Foreskin fibroblast (primary cell): ENCODE measurements at places on chromosomes 12 and 14.
A peak's percentile ranks its signal among the peaks of the same experiment; 100 is the strongest.

DNA sequence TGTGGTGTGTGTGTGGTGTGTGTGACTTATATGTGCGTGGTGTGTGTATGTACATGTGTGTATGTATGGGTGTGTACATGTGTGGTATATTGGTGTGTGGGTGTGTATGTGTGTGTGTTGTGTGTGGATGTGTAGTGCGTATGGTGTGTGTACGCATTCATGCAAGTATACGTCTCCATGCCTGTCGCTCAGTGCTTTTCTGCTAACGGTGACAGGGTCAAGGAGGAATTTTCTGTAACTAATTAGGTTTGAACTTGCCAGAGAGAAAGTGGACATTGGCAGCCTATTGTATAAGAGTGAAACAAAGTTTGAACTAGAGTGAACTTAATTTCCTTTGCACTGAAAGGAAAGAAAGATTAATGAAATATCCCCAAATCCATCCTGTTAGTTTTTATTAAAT is 120.9 kb upstream of the GSC start:
- DNase-seq, result peak; percentile 2

DNA sequence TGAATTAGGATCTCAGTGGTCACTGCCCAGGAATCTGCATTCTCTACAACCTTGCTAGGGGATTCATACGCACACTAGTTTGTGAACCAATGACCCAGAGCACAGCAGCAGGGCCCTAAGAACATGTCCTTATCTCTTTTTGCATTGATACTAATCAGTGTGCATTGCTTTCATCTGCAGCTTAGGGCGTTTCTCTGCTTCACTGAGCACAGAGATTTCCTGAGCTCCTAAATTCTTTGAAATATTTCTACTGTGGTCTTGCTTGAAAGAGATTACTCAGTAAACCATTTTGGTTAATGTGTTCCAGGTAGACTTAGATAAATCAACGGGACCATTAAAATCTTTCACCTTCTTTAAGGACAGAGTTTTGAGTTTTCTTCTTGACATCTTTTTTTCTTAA is 351.3 kb upstream of the KITLG start:
- no peak for DNase-seq

DNA sequence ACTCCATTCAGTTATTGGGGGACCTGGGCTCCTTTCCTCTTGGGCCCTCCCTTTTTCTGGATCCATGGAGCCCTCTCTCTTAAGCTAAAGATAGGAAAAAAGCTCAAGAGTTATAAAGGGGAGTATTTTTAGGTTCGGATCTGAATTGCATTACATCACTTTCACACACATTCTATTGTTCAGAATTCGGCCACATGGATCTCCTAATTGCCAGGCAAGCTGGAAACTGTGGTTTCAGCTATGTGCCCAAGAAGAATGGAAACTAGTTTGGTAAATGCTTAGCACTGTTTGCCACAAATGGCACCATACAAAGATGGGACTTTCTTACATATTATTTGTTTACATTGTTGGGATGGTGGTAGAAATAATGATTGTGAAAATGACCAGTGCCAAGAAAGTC is 145.6 kb downstream of the LRIG3 start:
- DNase-seq, result no peak

DNA sequence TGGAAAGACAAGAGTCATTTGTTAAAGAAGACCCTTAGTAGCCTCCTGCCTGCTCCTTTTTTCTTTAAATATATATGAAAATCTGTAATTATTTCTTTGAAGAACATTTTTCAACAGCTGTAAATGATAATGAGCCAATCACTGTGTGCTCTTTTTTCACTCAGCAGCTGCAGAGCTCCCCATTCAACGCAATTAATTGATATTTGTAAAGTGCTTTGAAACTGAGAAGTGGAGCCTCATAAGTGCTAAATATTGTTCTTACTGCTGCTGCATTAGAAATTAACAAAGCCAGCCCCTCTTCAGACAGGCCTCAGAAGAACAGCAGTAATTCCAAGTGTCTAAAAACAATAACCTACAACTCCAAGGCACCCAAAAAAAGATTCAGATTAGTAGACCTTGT is 224.3 kb downstream of the GXYLT1 start:
- no peak for DNase-seq

- DNase-seq, result peak; percentile 39
Observed at GRCh38 chr14:104130974-104131651, 7.3 kb upstream of the KIF26A start.

DNA sequence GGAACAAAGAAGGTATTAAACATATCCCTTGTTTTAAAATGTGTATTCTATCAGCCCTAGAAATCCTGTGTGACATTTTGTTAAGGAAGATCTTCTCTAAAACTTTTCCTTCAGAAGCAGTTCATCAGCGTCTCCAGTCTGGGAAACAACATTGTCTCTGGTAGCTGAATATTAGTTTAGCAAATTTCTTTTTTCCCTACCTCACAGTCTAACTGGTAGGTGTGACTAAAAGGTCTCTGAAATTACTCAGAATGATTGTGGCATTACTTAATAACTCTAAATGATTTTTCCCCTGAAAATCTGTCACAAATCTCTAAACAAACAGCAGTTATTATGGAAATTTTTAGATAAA is 1044.8 kb downstream of the FLRT2 start:
- no peak for DNase-seq

DNA sequence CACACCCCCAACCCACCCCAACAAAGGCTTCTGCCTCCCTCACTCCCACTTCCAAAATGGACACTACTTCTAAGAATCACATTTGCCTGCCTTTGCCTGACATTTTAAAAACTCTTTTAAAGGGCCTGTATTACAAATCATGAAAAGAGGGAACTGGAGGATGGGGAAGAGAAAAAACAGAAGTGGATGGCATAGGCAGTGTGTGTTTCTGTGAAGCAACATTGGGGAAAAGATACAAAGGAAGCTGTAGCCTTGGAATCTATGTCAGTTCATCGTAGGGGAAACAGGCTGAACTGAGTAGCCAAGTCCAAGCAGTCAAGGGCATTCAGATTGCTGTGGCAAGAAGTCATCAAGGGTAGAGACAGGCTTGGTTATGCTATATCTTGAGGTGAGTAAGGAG is 273.9 kb downstream of the BTG1 start:
- DNase-seq, result no peak

- no peak for DNase-seq
Observed at GRCh38 chr14:73567358-73567757, 1.7 kb upstream of the ACOT2 start.

DNA sequence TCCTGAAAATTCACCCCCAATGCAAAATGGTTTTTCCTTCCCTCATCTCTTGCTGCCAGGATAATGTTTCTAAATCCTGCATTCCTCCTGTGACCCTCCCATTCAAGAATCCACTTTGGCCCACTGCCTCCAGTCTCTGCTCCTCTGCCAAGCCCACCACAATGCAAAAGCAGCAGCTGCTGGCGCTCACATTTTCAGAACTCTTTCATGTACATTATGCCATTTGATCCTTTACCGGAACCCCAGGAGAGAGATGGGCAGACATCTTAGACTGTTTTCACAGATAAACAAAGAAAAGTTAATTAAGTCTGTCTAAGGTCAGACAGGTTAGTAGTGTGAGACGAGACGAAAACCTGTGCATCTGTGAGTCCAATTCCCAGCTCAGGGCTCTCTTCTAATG is 12.9 kb downstream of the LRIG3 start:
- DNase-seq, result no peak

- peak; percentile 71 for DNase-seq
Observed at GRCh38 chr14:32078023-32078857, 1.1 kb downstream of the ARHGAP5 start.

- no peak for DNase-seq
Observed at GRCh38 chr12:40034156-40034555, 71.7 kb downstream of the SLC2A13 start.

- no peak for DNase-seq
Observed at GRCh38 chr14:85191986-85192385, 338.0 kb upstream of the FLRT2 start.

GRCh38 chr12:26164118-26164517 is 31.3 kb upstream of the SSPN start:
- DNase-seq, result no peak

DNA sequence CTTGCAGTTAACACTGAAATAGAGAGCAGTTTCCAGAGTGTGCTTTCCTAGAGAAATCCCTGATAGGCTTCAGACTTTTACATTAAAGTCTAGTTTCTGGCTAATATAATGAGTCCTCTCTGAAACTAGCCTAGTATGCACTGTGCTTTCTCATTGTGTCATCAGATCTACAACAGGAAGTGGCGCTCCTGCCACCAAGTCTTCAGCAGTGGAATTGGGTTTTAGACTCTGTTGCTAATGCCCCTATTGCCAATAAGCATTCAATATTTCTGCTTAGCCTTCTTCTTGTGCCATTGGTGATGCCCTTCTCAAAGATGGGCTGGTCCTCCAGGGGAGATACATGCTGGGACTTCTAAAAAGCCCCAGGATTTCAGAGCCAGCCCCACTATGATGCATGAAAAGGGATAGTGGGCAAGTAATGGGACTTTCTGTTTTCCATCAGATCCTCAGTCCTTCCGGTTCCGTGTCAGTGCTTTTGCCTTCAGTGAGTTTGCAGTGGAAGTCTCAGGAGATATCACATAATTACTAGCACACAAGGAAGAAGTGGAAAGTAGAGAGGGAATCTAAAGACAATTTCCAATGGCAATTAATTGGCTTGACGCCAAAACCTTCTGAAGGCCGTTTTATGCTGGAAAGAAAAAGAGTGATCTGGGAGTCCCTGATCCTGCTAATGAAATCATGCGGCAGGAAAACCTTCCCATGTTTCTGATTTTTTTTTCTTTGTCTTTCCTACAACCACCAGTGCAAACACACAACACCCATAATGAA is 50.0 kb downstream of the SSPN start:
- no peak for DNase-seq

GRCh38 chr12:89984846-89985245 is 276.2 kb upstream of the ATP2B1 start:
- no peak for DNase-seq

GRCh38 chr12:71610031-71610795 is 53.4 kb downstream of the ZFC3H1 start:
- no peak for DNase-seq

GRCh38 chr12:25001311-25001710 is 52.4 kb upstream of the BCAT1 start:
- DNase-seq, result no peak

DNA sequence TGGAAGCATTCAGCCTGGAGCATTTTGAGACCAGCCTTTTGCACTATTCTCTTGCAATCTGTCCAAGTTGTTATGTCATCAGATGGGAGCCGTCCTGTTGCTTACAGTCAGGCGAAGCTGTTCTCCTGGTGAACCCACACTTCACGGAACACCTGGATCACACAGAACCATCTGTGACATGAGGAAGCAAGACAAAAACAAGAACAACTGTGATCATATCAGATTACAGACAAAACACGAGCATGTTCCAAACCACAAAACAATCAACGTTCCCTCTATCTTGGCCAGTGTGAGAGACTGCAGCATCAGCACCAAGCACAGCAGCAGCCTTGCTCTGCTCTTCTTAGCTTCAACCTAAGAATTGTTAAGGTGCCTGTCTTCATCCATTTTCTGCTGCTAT is 180.5 kb upstream of the SFSWAP start:
- no peak for DNase-seq

DNA sequence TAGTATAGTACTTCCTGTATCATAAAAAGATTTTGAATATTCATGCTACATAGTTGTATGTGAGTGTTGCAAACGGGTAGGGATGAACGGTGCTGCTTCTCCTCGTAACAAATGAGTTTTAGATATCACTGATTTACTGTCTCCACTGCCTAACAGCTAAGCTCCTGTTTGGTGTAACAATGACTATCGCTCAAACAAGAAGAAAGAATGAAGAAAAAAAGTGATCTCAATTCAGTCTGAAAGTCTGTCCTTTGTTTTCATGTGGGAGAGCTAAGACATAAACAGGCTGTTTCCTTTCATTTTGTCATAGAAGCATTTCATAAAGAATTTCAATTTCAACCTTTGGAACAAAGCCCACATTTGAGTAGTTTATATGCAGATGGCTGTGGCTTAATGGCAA is 26.1 kb upstream of the RTRAF start:
- no peak for DNase-seq

DNA sequence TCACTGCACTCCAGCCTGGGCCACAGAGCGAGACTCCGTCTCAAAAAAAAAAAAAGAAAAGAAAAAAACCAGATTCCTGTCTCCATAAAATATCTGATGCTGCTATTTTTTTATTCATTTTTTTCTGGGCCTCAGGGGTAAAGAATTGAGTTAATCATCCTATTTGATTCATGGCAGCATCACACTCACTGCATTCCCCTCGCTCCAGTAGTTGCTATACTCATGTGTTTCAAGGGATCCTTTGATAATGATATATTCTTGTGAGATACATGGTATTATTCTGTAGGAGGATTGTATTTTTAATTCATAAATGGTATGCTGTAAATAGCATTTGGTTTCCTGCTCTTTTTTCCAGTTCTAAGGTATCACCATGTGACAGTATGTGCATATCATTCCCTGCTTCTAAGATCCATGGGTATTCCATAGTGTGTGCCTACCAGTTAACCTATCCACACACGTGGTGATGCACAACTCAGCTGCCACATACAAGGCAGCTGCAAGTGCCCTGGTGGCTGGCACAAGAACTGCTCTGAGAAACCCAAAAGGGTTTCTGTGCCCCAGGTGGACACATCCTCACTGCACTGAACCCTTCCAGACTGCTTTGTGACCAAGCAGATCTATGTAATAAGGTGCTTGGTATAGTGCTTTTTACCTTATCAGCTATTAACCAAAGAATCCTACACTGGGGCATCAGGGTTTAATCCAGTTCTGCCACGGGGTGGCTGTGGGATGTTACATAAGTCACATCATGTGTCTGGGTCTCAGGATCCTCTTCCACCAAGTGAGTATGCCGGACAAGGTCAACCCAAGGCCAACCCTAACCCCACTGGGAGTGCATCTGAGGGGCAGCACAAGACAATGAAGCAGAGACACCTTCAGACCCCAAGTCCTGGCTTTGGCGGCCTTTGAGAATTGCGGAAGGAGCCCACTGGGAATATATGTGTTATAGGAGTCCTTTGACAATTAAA is 74.6 kb downstream of the ZFP36L1 start:
- no peak for DNase-seq

- no peak for DNase-seq
Observed at GRCh38 chr12:3644104-3644503, 108.8 kb downstream of the CRACR2A start.

GRCh38 chr14:82786483-82786880 is 1252.8 kb upstream of the SEL1L start:
- no peak for DNase-seq

DNA sequence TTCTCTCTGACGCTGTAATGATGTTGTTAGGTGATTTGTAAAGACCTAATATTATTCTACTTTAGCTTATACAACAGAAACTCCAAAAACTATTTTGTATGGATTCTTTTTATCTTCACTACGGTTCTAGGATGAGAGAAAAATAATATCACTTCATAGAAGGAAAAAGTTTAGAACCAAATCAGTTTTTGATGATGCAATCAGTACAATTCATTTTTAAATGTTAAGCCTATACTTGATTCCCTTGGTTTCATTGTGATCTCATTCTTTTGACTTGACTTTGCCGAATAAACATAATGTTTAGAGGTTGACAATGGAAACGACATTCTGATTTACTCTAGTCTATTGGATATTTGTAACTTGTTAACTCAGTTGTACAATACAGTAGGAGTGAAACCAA is 24.6 kb upstream of the ERGIC2 start:
- no peak for DNase-seq

GRCh38 chr12:110686294-110686903 is 2.5 kb downstream of the HVCN1 start:
- DNase-seq, result no peak
